ENCODE measurements at places on chromosomes 11 and 22. TPM values are rescaled to one million over a fixed set of nuclear protein-coding genes. Genes with fewer than 3 reads are reported as not detected.

SCGB1D2 gene
- total RNA-seq, result not detected

TBX10 gene
- not detected for total RNA-seq

MRGPRF gene
- 28.7 TPM for total RNA-seq

BATF2 gene
- total RNA-seq, result 0.63 TPM

DNAJB7 gene
- total RNA-seq, result not detected

PACS1 gene
- total RNA-seq, result 39.4 TPM

A4GALT gene
- total RNA-seq, result 24.9 TPM

SCN3B gene
- under 0.01 TPM for total RNA-seq

MRGPRX1 gene
- not detected for total RNA-seq

KCNK4 gene
- total RNA-seq, result 0.09 TPM

TSSC4 gene
- 64.0 TPM for total RNA-seq

CACNA1I gene
- total RNA-seq, result under 0.01 TPM

NCR3LG1 gene
- total RNA-seq, result 2.2 TPM

SLC35C1 gene
- total RNA-seq, result 5.0 TPM

TBX1 gene
- total RNA-seq, result 0.32 TPM

DEFB131B gene
- not detected for total RNA-seq

KLHL35 gene
- total RNA-seq, result 0.43 TPM

LGR4 gene
- 11.5 TPM for total RNA-seq

APOA5 gene
- total RNA-seq, result not detected

RAB36 gene
- 2.7 TPM for total RNA-seq

FBLN1 gene
- 957 TPM for total RNA-seq

TRIM49 gene
- not detected for total RNA-seq

CRYBA4 gene
- not detected for total RNA-seq

FXYD6 gene
- 0.32 TPM for total RNA-seq

HBD gene
- total RNA-seq, result 0.34 TPM

CD248 gene
- total RNA-seq, result 168 TPM

OR5B21 gene
- total RNA-seq, result not detected

HBG1 gene
- total RNA-seq, result not detected

SPON1 gene
- total RNA-seq, result under 0.01 TPM

CCDC89 gene
- 7.1 TPM for total RNA-seq

RIMBP3C gene
- total RNA-seq, result 0.47 TPM
